NCI-H524 (cell line): ENCODE measurements at places on chromosomes 2 and 18.
A peak's percentile ranks its signal among the peaks of the same experiment; 100 is the strongest.

DNA sequence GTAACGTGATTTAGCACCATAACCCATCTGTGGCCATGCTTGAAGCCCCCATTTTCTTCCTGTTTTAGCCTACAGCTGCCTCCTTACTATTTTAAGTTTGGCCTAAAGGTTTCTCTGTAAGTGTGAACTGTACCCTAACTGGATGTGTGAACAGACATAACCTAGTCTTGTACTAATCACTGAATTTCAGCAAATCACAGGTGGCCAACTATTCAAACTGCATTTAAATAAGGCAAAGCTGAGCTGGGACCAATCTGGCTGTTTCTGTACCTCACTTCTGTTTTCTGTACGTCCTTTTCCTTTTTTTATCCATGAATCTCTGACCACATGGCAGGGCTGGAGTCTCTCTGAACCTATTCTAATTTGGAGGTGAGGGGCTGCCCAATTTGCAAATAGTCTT lies 452.7 kb upstream of the HS6ST1 start:
- no peak for DNase-seq

GRCh38 chr2:68980956-68981355 lies 6.5 kb downstream of the GKN1 start:
- no peak for DNase-seq

- DNase-seq, result no peak
Measured at GRCh38 chr2:132463719-132464118, 47.1 kb downstream of the GPR39 start.

- DNase-seq, result no peak
Measured at GRCh38 chr2:223855426-223855825, 18.0 kb upstream of the AP1S3 start.

GRCh38 chr2:44952143-44952805 lies 10.8 kb downstream of the SIX3 start:
- peak; percentile 73 for DNase-seq
